ENCODE measurements at places on chromosomes 1 and 21.

DNA sequence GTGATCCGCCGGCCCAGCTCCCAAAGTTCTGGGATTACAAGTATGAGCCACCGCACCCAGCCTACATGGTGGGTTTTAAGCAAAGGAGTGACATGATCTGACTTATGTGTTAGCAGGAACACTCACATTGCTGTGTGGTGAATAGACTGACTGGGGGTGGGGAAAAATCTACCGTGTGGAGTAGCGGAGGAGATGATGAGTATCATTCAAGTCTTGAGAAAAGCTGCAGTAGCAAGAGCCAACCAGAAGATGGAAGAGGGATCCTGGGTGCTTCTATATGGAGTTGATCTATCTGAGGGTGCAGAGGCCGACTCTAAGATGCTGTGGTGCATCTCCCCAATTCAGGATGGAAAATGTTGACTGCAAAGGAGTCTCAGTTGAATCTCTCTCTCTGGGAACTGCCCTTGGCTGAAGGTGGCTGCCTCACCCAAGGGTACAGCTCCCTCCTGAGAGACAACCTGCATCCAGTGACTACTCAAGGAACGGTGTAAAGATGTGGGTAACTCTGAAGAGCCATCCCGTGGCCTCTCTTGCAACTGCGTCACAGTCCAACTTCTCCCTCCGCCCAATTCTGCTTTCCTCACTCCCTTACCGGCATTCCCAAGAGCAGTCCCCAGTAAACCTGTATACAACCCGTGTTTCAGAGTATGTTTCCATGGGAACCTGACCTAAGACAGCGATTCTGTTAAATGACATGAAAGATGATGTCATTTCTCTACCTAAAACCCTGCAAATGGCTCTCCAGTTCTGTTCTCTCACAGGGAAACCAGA, 7.4 kb upstream of the B3GALNT2 start:
- DNase-seq, result no peak

GRCh38 chr1:61472876-61473275, 252.1 kb downstream of the TM2D1 start:
- DNase-seq, result no peak

- peak; percentile 35 for DNase-seq
These were observed 25.2 kb upstream of the PCBP3 start for GRCh38 chr21:45618287-45618686.

GRCh38 chr1:7319196-7319595, 451.9 kb upstream of the VAMP3 start:
- DNase-seq, result no peak

- no peak for DNase-seq
These were observed 65.7 kb upstream of the NHLH2 start for GRCh38 chr1:115906627-115907026.

GRCh38 chr1:201705389-201705788, 123.6 kb upstream of the IPO9 start:
- DNase-seq, result no peak

DNA sequence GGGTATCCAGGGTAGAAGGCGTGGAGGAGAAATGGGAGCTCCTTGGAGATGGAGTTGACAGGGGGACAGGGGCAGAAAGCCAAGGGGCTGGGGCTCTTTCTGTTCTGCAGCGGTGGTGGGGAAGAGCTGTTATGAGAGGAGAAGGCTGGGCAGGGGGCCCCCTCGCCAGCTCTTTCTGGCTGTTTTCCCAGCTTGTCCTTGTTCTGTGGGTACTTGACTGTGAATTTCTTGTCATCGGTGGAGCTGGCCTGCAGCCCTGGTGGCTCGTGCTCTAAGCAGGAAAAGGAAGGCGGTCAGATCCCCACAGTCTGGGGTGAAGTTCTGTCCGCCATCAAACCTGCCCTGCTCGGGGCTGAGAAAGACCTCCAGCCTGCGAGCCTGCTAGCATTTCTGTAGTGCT, 7.6 kb downstream of the ZNF683 start:
- DNase-seq, result no peak

DNA sequence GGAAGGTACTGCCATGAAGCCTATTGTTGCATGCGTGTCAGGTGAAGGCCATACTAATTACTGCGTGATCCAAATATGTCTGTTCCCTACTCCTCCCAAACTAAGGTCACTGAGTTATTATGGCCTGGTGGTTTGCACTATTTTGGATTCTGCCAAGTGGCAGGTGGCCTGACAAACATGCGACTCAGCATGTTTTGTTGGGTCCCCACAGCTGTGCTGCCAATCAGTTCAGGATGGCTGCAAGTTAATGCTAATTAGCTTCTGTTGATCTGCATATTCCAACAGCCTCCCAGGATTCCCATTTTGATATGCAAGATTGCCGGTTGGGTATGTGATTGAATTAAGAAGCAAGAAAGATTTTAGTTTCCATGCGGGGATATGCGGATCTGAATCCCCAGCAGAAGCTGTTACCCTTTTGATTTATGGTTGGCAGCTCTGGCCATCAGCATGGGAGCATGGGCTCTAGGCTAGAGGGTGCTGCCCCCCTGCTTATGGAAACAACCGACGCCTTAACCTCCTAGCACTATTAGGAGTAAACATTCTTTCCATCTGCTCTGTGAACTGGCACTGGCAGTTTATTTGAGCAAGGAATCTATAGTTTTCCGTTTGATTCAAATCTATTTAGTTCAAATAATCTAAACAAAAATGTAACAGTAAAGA, 429.8 kb upstream of the C1orf87 start:
- no peak for DNase-seq

DNA sequence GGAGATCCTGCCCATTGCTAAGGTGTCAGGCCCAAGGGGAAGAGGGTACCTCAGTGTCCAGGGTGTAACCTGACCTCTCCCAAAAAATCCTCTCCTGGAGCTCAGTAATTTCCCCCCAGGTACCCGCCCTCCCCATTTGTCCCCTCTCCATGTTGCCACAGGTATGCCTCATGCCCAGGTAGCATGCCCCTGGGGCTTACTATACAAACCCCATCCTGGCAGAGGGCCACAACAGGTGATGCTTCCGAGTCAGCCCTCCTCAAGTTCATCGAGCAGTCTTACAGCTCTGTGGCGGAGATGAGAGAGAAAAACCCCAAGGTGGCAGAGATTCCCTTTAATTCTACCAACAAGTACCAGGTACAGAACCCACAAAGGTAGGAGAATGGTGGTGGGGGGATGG, 15.7 kb downstream of the ATP1A4 start:
- DNase-seq, result no peak

DNA sequence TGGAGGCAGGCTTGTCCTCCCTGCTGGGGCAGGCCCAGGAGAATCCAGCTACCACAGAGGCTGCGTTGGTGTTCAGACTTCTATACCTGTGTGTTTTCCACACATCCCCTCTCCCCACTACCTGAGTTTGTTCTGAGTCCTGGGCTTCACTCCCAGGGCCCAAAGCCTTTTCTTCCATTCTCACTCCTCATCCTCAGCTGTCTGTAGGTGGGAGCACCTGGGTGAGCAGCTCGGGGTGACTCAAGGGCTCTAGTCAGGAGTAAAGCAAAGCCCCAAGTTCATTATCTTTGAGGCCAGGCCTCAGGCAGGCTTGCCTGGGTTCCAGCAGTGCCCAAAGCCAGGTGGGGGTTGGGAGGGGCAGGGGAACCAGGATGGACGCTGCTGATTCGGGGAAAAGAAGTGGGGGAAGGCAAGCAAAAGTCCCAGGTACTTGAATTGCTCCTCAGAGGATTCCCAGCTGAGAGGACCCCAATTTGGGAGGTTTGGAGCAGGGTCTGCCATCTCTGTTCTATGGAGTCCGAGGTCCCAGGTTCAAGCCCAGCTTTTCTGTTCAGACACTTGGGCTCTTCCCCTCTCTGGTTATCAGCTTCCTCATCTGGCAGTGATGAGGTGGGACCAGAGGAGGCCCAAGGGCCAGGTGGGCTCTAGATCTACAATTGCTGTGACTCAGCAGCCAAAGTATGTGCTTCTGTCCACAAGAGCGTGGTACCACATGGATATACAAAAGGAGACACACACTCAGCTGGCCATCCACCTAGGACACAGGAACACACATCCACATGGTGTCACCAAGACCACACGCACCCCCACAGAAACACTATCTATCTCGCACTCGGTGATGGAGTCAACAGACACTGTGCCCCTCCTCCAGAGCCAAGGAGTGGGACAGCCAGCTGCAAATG, 5.8 kb upstream of the PTPN7 start:
- no peak for DNase-seq

GRCh38 chr21:26167593-26167992, 3.0 kb downstream of the APP start:
- no peak for DNase-seq

DNA sequence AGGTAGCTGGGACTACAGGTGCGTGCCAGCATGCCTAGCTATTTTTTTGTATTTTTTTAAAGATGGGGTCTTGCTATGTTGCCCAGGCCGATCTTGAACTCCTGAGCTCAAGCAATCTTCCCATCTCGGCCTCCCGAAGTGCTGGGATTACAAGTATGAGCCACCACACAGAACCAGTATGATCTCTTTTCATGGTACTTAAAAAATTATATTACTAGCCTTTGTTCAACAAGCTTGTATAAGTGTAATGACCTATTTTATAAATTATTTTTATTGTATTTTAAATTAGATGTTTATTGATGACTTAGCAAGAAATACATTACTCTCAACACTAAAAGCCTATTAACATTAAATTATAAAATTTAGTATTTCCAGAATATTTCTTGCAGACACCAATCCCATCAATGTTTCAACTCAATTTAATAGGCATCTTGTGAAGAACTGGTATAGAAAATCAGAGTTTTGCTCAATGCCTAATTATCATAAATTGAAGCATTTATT, 36.0 kb upstream of the MTF2 start:
- DNase-seq, result no peak

- DNase-seq, result no peak
These were observed 40.8 kb downstream of the BCAR3 start for GRCh38 chr1:93640656-93641440.

DNA sequence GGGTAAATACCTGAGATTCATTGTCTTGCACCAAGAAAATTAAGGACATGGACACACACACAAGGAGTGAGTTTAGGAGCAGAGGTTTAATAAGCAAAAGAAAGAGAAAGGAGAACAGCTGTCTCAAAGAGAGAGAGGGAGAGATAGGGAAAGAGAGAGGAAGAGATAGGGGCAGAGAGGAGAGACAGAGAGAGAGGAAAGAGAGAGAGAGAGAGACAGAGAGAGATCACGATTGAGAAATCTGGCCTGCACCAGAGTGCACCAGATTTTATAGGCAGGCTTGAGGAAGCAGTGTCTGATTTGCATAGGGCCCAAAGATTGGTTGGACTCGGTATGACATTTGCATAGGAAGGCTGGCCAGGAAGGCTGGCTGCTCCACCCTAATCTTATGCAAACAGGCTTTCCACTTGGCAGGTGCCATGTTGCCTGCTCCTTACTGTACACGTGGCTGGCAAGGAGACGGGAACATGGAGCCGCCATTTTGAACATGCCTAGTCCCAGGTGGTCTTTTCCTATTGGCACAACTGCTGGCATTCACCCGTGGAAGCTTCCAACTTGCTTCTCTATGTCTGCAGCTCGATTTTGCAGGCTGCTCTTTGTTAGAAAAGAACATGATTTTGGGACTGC, 419.9 kb downstream of the ZP4 start:
- DNase-seq, result no peak

DNA sequence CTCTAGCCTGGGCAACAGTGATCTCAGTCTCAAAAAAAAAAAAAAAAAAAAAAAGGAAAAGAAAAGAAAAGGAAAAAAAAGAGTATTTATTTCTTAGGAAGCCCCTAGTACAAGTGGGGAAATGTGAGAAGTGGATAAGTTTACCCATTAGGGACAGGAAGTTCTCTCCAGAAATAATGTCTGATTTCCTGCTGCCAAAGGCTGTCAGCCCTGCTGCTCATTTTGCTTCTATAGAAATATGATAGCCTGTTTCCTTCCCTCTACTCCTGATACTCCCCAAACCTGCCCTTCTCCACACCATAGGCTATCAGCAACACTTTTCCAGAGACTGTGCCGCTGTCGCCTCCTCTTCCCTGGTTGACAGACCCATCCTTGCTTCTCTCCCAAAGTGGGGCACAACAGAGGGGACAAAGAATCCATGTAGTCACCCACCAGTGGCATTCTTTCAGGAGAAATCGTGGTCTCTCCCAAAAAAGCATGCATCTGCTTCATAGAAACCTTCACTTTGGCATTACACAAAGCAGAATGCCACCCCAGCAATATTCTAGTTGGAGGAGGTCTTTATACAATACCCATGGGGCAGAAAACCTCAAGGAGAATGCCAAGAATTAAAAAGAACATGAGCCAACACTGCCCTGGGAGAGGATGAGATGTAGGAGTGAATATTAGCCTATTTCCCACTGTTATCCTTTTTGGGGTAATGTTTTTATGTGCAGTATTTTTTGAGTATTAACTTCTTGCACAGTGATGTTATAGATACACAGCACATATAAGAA, 166.3 kb upstream of the NR5A2 start:
- no peak for DNase-seq

DNA sequence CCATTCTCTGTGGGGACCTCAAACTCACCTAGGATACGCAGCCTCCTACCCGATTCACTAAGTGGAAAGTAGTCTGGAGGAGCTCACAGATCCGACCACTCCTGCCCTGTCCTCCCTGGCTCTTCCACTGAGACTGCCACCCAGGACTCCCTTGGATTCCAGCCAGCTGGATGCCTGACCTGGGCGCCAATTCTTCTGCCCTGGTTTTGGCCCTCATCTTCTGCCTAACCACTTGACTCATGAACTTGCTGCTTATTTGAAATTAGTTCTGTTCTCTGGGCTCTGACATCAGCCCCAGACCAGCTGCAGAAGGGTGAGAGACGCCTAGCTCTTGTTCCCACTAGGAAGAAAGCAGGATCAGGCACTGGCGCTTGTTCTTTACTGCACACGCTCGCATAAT, 48.9 kb downstream of the SLC35D1 start:
- no peak for DNase-seq

DNA sequence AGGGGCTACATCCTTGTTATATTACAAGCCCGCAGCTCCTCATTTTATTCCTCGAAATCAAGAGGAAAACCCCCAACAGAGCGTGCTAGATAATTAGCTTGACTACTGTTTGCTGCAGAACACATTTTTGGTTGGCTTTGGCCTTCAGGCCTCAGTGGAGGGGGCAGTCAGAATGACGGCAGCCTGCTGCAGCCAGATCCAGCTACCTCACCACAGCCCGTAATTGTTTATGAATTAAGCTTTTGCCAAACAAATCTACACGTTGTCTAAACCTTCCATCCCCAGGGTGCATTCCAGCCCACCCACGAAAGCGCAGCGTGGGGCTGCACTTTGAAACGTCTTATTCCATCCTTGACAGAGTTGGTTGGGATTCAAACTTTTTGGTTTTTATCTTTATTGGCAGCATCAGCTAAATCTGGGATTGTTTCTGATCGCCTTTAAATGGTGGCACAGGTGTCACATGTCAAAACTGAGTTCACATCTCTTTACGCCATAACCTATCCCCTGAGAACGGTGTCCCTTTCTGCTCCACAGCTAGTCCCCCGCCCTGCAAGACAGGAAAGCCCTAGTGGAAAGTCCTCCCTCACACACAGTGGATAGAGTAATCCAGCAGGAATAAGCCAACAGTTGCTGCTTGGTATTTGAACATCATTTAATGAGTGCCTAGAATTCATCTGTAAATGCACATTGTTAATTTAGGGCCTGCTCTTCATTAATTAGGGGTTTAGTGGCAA, 195.5 kb downstream of the LMO4 start:
- DNase-seq, result no peak

Data from HTR-8/SVneo (cell line).